Stimulated activated CD4-positive, alpha-beta T cell treated with anti-CD3 and anti-CD28 coated beads, Interleukin-15, amount 100 ng/mL, for 48 hours (primary cell): ENCODE measurements at places on chromosomes 2 and 18.

DNA sequence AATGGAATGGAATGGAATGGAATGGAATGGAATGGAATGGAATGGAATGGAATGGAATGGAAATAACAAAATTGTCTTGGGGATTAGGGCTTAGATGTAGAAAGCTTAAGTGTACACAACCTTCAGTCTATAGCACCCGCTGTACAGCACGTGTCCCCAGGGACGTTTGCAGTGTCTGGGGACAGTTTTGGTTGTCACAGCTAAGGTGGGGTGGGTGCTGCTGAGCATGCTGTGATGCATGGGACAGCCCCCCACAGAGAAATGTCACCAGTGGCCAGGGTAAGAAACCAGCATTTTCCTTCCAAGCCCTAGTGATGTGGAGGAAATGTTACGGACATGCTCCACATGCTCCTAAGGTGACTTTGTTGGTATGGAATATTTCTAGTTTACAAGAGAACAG, 70.8 kb downstream of the SH3RF3 start:
- DNase-seq: no peak

- no peak for DNase-seq
Observed at GRCh38 chr18:78965260-78965659, 14.4 kb upstream of the SALL3 start.

GRCh38 chr2:73341039-73341438, 44.6 kb upstream of the ALMS1 start:
- no peak for DNase-seq

GRCh38 chr2:203201426-203201825, 37.4 kb upstream of the CYP20A1 start:
- DNase-seq: no peak

- DNase-seq: no peak
Observed at GRCh38 chr2:171483793-171484192, 38.5 kb upstream of the CYBRD1 start.

GRCh38 chr2:226256709-226257376, 542.8 kb downstream of the IRS1 start:
- no peak for DNase-seq

GRCh38 chr2:185862657-185863398, 124.2 kb downstream of the FSIP2 start:
- no peak for DNase-seq
